GM03348 (cell line): ENCODE measurements at places on chromosomes 7 and 10.

GRCh38 chr10:71902351-71902750 lies 51.3 kb upstream of the PSAP start:
- no peak for DNase-seq

DNA sequence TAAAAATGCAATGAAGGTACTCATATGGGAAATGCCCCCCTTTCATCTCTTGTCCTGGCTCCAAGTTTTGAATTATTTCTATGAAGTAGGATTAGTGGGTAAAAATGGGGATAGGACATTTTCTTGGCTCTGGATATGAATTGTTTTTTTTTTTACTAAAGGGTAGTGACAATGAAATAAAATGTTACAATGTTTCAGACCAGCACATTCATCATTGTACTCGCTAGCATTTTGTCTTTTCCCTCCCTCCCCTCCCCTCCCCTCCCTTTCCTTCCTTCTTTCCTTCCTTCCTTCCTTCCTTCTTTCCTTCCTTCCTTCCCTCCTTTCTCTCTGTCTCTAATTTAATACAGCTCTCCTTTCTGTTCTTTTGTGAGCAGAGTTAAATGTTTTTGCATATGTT lies 64.4 kb downstream of the CDK1 start:
- no peak for DNase-seq

DNA sequence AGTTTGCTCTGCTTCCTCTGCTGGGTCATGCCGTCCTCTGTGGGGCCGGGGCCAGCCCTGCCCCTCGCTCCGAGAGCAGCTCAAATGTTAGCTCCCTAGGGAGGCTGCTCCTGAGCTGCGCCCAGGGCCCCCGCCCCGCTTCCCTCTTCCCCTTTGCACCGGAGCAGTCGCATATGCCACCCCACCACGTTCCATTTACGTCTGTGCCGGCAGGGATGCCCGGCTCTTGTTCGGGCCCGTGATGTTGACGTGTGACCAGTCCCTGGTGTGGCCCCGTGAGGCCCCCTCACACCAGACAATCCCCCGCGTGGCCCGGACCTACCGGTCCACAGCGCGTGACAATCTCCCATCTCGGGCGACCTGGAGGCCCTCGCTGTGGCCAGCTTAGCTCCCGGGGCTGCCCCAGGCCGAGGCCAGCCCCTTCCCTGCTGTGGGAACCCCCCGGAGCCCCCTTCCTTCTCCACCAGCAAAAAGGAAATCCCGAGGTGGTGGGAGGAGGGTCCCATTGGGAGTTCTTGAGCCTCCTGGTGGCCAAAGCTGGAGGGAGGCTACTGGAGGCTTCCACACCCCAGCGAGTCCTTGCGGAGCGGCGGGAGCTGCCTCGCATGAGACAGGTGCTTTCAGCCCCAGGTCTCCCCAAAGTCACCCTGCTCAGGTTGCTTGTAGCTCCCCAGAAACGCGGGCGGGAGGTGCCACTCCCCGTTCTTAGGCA lies 15.2 kb downstream of the FAM20C start:
- DNase-seq, result no peak

DNA sequence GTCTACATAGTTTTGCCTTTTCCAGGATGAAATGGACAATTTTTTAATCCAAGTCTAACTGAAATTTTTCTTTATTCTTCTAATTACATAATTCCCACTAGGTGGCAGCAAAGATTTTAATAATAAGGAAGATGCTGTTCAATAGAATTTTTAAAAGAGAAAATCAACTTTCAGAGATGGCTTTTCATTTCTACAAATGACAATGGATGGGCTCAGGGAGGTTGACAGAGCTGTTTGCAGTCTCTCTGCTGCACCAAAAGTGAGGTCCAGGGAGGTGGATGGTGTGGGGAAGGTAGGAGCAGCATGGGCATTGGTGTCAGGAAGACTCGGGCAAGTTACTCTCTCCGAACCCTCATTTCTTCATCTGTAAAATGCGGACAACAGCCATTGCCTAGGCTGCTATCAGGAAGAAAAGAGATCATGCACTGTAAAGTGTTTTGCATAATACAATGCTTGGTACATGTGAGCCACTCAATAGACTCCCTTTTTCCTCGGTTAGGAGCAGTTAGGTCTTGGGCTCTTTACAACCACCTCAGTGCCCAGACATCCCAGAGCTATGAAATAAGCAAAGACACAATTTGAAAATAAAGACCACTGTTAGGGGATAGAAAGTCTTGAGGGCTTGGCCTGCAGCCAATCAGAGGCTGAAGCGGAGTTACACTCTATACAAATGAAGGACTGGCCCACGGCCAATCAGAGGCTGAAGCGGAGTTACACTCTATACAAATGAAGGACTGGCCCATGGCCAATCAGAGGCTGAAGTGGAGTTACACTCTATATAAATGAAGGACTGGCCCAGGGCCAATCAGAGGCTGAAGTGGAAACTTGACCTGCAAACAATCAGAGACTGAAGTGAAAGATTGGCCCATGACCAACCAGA lies 107.1 kb downstream of the ABLIM1 start:
- peak; percentile 49 for DNase-seq

GRCh38 chr7:100247152-100247757 lies 27.5 kb downstream of the PVRIG start:
- DNase-seq, result peak; percentile 13

GRCh38 chr10:77286531-77287508 lies 350.8 kb downstream of the KCNMA1 start:
- no peak for DNase-seq

GRCh38 chr7:84583331-84583730 lies 388.7 kb upstream of the SEMA3A start:
- DNase-seq, result no peak
